Cortex of kidney (tissue), 1 donor: ENCODE measurements at places on chromosomes 3 and 15.

GRCh38 chr3:183592821-183593220, 37.3 kb upstream of the KLHL6 start:
- DNase-seq = no peak

DNA sequence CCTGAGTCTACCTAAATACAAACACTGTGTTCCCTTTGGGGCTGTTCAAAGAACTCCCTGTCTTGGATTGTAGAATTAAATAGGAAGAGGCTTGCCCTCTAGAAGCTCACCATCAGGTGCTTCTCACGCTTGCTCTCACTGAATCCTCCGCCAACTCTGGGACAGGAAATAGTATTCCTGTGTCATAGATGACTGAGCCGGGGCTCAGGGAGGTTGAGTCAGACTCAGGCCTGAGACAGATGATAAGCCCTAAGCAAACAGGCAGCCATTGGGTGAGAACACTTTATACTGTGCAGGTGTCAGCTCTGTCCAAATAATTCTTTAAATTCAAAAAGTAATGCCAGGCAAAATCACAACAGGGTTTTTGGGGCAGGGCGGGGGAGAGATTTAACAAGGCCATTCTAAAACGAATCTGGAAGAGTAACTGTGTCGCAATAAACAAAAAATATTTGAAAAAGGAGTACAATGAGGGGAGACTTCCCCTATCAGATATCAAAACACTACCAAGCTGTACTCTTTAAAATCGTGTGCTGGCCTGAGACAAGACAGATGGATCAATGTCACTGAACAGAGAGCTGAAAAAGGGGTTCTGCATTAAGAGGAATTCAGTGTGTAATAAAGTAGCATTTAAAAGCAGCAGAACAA, 59.0 kb downstream of the EPHB3 start:
- DNase-seq = no peak

DNA sequence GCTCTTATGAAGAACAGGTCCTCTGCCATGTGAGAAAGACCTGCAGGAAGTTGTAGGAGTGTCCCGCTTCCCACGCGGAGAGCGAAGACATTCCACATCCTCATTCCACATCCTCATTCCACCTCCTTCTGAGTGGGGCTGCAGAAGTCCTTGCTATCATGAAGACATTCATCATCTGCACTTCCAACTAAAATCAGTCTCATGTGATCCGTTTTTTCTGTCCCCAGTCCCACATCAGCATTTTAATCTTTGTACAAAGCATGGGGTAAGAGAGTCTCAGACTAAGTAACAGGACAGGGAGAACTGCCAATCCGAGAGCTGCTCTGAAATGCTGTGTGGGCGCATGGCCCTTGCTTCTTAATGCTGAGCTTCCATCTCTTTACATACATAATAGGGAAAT, 227.2 kb downstream of the RSRC1 start:
- DNase-seq = no peak

DNA sequence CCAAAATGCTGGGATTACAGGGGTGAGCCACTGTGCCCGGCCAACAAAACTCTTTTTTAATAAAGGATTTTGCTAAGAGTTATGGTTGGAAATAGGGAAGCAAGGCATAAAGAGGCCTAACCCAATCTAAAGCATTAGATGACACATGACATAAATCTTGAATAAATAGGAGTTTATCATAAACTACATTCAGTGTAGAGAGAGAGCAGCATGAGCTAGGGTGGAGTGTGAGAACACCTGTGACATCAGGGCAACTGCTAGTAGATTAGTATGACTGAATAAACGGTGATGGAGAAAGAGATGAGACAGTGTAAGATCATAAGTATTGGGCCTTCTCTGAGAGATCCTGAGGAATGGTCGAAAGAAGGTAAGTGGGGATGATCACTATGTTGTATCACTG, 63.7 kb downstream of the DPPA2 start:
- DNase-seq = no peak

DNA sequence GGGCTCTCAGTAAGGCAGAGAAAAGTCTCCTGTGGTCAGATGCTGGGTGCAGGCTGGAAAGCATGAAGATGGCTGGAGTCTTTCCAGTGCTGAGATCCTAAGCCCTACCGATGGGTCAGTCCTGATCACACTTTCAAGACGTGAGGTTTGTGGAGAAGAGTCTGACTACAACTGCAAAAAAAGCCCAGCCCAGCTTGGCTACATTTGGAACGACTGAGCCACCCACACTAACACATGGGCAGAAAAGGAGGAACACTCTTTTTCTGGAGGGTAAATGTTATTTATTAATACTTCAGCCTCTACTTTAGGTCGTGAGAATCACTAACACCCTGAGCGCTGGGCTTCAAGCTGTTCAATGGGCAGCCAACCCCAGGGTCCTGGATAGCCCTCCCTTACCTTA, 22.0 kb upstream of the C3orf22 start:
- no peak for DNase-seq
